ENCODE measurements at places on chromosomes 5 and 9.
A peak's percentile ranks its signal among the peaks of the same experiment; 100 is the strongest.

DNA sequence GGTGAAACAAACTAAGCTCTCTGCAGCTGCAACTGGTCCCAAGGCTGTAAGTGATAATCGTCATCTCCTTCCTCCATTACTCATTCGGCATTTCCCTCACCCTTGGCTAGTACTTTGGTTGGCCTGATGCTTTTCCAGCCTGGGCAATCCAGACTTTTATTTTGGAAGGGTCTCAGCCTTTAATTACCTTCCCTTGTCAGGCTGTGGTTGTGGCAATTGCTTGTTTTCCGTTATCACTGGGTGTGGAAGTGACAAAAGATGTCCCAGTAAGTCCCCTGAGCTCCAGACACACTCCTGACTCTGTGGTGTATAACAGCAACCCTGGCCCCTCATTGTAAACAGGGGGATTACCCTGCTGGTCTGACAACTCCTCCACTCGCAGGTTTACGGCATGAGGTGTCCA is 6.3 kb upstream of the FAF2 start:
- H3K27ac ChIP-seq = no peak overlapping the region
- H3K4me1 ChIP-seq = no peaks in the 10 kb centered on the region
- no peaks in the 10 kb centered on the region for H3K36me3 ChIP-seq
- no peak for DNase-seq
- H3K4me3 ChIP-seq = no peak overlapping the region
- H3K27me3 ChIP-seq = no peaks in the 10 kb centered on the region

- no peak overlapping the region for H3K27ac ChIP-seq
- no peaks in the 10 kb centered on the region for H3K27me3 ChIP-seq
- H3K4me3 ChIP-seq = no peak overlapping the region
- peak; percentile 96 for DNase-seq
- no peaks in the 10 kb centered on the region for H3K36me3 ChIP-seq
- peaks cover 3% of the 10 kb centered on the region for H3K4me1 ChIP-seq
Observed at GRCh38 chr5:174355208-174355612, 309.7 kb downstream of the NSG2 start.

- H3K27ac ChIP-seq = no peak overlapping the region
- H3K4me1 ChIP-seq = no peaks in the 10 kb centered on the region
- DNase-seq = no peak
- no peak overlapping the region for H3K4me3 ChIP-seq
- no peaks in the 10 kb centered on the region for H3K27me3 ChIP-seq
Observed at GRCh38 chr9:91246846-91247245, 114.9 kb downstream of the AUH start.

GRCh38 chr5:176869501-176870109 is 29.5 kb downstream of the HK3 start:
- no peaks in the 10 kb centered on the region for H3K4me1 ChIP-seq
- H3K4me3 ChIP-seq = no peak overlapping the region
- no peaks in the 10 kb centered on the region for H3K27me3 ChIP-seq
- H3K36me3 ChIP-seq = no peaks in the 10 kb centered on the region
- DNase-seq = no peak

- H3K4me1 ChIP-seq = peaks cover 20% of the 10 kb centered on the region
- no peak for DNase-seq
- H3K27me3 ChIP-seq = no peaks in the 10 kb centered on the region
- H3K27ac ChIP-seq = no peak overlapping the region
- no peaks in the 10 kb centered on the region for H3K36me3 ChIP-seq
Observed at GRCh38 chr9:128244837-128245231, 31.0 kb downstream of the GOLGA2 start.

GRCh38 chr9:90998573-90998972 is 197.0 kb downstream of the SYK start:
- no peak for DNase-seq
- H3K4me3 ChIP-seq = no peak overlapping the region
- no peak overlapping the region for H3K27ac ChIP-seq
- no peaks in the 10 kb centered on the region for H3K4me1 ChIP-seq

- no peaks in the 10 kb centered on the region for H3K36me3 ChIP-seq
- H3K27ac ChIP-seq = no peak overlapping the region
- H3K4me1 ChIP-seq = no peaks in the 10 kb centered on the region
- peak; percentile 58 for DNase-seq
Observed at GRCh38 chr5:115098041-115098702, 71.5 kb downstream of the TRIM36 start.

DNA sequence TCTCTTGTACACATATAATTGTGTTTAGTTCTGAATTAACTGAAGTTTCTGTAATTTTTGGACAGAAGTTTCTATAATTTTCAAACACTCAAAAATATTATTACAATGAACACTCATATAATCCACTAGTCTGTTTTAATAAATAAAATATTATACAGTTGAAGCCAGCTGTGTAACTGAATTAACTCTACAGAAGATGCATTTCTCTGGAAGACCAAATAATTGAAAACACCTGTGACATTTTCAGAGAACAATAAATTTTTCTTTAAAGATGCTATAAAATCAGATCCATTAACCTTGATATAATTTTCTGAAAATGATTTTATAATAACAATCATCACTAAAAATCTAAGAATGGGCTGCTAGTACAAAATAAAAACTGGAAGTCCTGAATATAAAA is 14.7 kb downstream of the NADK2 start:
- H3K27me3 ChIP-seq = no peaks in the 10 kb centered on the region
- H3K36me3 ChIP-seq = no peaks in the 10 kb centered on the region
- H3K4me1 ChIP-seq = peaks cover 2% of the 10 kb centered on the region
- no peak overlapping the region for H3K27ac ChIP-seq
- H3K4me3 ChIP-seq = no peak overlapping the region

DNA sequence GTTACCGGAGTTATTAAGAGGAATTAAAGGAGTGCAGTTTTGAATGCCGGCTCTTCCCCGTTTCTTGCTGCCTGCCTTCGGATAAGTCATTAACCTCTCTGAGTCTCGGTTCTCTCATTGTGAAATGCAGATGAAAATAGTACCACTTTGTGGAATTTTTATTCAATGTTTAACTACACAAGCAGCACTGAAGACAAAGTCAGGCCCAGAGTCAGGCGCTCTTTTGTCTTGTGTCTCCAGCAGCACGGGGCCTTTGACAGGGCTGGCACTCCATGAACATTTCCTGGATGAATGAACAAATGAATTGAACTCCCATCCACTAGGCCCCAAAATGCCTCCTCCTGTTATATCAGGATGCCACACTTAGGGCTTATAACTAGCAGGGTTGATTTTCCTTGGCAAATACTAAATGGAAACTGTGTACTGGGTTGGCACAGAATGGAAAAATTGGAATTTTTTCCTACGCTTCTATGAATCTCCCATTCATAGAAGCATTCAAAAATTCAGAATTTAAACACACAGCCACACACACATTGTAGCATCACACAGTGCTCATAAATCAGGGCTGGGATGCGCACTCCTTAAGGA is 332.8 kb downstream of the MLLT3 start:
- no peak for DNase-seq
- no peaks in the 10 kb centered on the region for H3K36me3 ChIP-seq
- H3K27me3 ChIP-seq = no peaks in the 10 kb centered on the region
- H3K27ac ChIP-seq = no peak overlapping the region

DNA sequence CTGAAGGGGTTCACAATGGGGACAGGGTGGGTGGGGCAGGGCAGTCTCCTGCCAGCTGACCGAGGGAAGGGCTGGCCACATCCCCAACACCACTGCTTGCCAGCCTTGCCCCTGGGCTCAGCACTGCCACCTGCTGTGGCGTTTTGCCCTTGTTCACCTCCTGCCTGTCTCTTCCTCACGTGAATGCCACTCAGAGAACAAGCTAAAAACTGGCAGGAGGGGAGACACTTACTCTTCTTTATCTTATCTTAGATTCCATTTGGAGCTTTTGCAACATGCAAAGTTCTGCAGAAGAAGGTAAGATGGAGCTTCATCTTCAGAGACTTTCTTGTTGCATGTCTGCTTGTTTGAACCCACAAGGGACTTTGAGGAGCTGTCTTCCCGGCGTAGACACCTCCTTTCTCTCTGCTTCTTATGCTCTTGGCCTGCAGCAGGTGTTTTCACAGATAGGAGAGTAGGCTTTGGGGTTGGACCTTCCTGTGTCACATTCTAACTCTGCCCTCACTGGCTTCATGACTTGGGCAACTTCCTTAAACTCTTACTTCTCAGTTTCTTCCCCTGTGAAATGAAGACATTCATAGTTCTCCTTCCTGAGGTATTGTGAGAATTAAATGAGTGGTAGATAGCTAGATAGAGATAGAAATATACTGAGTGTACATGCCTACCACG is 4.1 kb downstream of the LRSAM1 start:
- H3K27ac ChIP-seq = no peak overlapping the region
- no peak for DNase-seq
- peaks cover 22% of the 10 kb centered on the region for H3K36me3 ChIP-seq
- H3K4me1 ChIP-seq = peaks cover 3% of the 10 kb centered on the region

GRCh38 chr5:72988769-72989168 is 32.9 kb downstream of the FCHO2 start:
- no peaks in the 10 kb centered on the region for H3K4me1 ChIP-seq
- H3K27ac ChIP-seq = no peak overlapping the region
- peaks cover 3% of the 10 kb centered on the region for H3K36me3 ChIP-seq
- H3K27me3 ChIP-seq = no peaks in the 10 kb centered on the region
- no peak overlapping the region for H3K4me3 ChIP-seq

DNA sequence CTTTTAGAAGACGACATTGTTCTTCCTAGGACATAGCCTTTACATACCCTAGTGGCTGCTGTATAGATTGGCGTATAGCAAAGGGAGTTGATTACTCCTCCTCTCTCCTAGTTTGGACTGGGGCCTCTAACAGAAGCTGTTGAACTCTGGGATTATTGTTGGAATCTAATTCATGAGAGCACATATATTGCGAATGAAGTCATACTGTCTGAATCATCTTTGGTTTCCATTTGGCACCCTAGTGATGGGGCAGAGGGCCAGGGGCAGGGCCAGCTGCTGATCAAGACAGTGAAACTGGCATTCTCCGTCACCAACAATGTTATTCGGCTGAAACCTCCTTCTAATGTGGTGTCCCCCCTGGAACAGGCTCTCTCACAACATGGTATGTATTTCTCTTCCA is 40.3 kb downstream of the NUP188 start:
- H3K36me3 ChIP-seq = peaks cover 42% of the 10 kb centered on the region
- DNase-seq = no peak
- no peaks in the 10 kb centered on the region for H3K4me1 ChIP-seq
- no peaks in the 10 kb centered on the region for H3K27me3 ChIP-seq

DNA sequence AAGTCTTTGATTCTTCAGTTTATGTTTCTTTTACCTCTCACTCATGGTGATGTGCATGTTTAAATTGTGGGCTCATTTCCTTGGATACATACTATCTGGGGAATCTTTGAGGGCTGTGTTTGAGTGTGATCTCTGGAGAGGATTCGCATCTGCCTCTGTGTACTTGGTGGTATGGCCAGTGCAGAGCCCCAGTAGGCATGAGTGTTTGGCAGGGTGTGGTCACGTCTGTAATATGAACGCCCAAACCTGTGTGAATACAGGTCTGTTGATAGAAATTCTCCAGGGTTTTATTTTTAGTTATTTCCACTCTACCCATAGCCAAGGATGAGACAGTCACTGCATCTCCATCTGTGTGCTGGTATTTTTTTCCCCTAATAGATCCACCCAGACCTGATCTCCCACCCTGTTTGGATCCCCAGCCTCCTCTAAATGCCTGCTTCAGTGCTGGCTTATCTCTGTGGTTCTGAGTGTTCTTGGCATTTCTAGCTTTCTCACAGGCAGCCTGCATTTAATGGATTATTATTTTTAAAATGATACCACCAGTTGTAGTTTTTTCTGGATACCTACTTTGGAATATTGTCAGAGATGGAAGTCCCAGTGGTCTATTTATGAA is 37.5 kb downstream of the TJP2 start:
- H3K36me3 ChIP-seq = peaks cover 6% of the 10 kb centered on the region
- H3K4me3 ChIP-seq = no peak overlapping the region
- H3K4me1 ChIP-seq = no peaks in the 10 kb centered on the region

DNA sequence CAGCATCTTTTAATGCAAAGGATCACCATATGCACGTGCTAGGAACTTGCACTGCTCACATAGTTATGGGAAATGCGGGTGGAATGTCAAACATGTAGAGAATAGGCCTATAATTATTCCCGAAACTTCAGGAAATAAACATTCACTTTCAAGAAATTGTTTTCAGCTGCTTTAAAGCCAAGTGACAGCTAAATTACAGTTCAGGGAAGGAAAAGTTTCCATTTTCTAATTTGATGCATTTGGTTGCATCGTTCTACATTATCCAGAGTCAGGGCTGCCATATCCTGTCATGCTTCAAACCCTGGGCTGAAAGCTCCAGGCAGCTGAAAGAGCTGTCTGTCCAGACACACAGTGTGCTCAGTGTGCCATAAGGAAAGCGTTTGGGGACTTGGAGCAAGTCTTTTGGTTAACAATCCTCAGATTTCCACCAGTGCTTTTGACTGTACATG is 518.1 kb downstream of the CSNK1G3 start:
- H3K4me3 ChIP-seq = no peak overlapping the region
- H3K4me1 ChIP-seq = no peaks in the 10 kb centered on the region
- no peak overlapping the region for H3K27ac ChIP-seq
- DNase-seq = peak; percentile 10

DNA sequence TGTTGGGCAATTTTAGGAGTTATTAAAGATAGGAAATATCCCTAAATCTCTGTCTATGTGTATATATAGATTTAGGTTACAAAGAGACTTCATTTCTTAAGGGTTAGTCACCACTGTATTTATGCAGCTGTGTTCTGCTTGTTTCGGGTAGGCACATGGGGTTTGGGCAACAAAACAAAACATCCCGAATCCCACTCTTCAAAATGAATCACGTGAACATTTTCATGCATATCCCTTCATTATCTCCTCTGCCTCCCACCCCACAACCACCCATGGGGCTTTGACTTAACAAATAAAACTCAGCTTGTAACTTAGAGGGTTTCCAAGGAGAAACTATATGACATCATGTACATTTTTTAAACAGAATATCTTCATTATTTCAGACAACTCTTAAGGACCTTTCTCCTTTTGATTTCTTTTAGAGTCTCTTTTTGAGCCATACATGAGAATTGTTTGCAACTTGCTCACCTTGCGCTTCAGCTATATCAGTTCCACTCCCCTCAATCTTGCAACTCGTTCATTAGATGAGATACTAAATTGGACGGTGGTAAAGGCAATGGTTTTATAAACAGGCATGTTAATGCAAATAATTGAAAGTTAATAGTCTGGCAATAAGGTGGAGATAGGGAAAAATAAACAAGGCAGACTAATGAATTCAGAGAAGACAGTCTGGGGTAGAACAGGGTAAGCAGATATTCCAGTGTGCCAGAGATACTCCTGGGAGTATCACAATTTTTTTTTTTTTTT is 136.7 kb downstream of the CD180 start:
- H3K4me1 ChIP-seq = no peaks in the 10 kb centered on the region
- H3K27me3 ChIP-seq = no peaks in the 10 kb centered on the region
- no peaks in the 10 kb centered on the region for H3K36me3 ChIP-seq
- no peak overlapping the region for H3K27ac ChIP-seq

- no peaks in the 10 kb centered on the region for H3K4me1 ChIP-seq
- H3K27ac ChIP-seq = no peak overlapping the region
- H3K36me3 ChIP-seq = no peaks in the 10 kb centered on the region
- no peak overlapping the region for H3K4me3 ChIP-seq
Observed at GRCh38 chr9:37053684-37054362, 19.8 kb upstream of the PAX5 start.

- H3K4me3 ChIP-seq = no peak overlapping the region
- H3K4me1 ChIP-seq = peaks cover 11% of the 10 kb centered on the region
- H3K36me3 ChIP-seq = peaks cover 5% of the 10 kb centered on the region
Observed at GRCh38 chr5:138898299-138898698, 23.2 kb upstream of the LRRTM2 start.

GRCh38 chr9:133709015-133709611 is 29.0 kb downstream of the SARDH start:
- H3K4me1 ChIP-seq = peaks cover 10% of the 10 kb centered on the region
- H3K4me3 ChIP-seq = no peak overlapping the region
- H3K36me3 ChIP-seq = no peaks in the 10 kb centered on the region
- no peak for DNase-seq
- no peak overlapping the region for H3K27ac ChIP-seq
